Stimulated activated CD4-positive, alpha-beta T cell treated with anti-CD3 and anti-CD28 coated beads, Interleukin-15, amount 100 ng/mL, for 1 hour (primary cell): ENCODE measurements at places on chromosomes 12 and 14.

GRCh38 chr14:85616386-85616885, 86.5 kb downstream of the FLRT2 start:
- no peak for DNase-seq

DNA sequence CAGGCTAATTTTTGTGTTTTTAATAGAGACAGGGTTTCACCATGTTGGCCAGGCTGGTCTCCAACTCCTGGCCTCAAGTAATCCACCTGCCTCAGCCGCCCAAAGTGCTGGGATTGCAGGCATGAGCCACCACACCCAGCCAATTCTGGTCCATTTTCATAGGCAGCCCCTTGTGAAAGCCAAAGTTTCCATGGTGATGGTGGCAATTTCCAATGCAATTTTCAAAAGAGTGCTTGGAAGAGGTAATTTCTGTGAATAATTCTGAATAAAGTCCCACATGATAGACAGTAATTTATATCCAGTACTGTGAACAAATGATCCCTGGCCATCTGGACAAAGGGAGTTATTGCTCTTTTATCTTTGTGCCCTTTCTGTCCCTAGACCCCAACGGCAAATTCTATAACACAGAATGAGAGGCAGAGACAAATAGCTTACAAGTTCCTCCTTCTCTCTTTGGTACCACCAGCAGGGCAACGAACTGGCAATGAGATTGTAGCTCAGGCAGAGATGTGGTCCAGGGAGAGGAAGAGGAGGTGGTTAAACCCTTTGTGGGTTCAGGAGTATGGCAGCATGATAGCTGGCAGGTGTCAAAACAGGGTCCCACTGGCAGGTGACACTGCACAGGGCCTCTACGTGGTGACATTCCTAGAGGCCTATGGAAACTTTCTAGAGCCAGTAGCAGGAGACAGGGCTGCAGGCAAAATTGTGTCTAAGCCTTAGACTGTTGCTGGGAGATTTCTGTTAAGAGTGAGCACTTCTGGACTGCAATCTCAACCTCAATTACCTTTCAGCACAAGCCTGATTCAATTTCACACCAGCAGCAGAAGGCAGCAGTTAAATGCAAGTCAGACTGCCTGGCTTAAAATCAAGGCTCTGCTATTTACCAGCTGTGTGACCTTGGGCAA, 46.5 kb downstream of the NT5DC3 start:
- no peak for DNase-seq

DNA sequence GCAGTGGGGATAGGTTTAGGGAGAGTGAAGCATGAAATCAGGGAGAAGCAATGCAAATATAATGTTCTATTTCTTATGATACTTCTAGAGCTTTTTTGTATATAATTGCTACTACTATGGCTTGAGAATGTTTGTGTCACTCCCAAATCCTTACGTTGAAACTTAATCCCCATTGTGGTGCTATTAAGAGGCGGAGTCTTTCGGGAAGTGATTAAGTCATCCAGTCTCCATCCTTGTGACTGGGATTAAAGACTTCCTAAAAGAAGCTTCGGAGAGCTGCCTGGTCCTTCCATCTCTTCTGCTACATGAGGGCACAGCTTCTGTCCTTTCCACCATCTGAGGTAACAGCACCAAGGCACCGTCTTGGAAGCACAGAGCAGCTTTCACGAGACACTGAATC, 81.2 kb downstream of the COX16 start:
- DNase-seq: no peak

GRCh38 chr12:94571556-94571955, 78.8 kb downstream of the TMCC3 start:
- DNase-seq: no peak

GRCh38 chr12:16238661-16239060, 38.8 kb downstream of the SLC15A5 start:
- no peak for DNase-seq

- DNase-seq: no peak
Measured at GRCh38 chr14:61608245-61609165, 86.8 kb upstream of the HIF1A start.

- no peak for DNase-seq
Measured at GRCh38 chr12:130347588-130347987, 9.9 kb downstream of the PIWIL1 start.

DNA sequence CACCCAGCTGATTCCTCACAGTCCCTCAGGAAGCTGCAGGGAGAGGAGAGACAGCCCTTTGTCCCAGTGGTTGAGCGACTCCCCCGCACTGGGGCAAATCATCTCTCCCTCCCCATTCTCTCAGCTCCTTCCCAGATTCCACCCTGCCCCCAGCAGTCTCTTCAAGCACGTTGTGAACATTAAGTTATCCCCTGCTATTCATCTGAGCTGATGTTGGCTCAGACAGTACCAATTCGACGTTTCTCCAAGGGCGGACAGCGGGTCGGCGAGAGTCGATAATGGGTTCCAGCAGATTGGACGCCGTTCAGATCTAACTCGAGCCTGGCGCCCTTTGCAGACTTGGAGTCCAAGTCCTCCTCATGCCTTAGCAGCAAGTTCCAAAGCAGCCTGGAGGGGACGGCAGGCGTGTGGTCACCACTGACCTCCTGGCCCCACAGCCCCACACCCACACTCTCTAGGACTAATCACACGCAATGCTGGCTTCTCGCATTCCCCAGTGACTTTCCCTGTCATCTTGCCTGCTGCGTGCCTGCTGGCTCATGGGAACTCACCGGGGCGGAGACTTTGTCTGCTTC, 245.9 kb downstream of the CHST11 start:
- no peak for DNase-seq

DNA sequence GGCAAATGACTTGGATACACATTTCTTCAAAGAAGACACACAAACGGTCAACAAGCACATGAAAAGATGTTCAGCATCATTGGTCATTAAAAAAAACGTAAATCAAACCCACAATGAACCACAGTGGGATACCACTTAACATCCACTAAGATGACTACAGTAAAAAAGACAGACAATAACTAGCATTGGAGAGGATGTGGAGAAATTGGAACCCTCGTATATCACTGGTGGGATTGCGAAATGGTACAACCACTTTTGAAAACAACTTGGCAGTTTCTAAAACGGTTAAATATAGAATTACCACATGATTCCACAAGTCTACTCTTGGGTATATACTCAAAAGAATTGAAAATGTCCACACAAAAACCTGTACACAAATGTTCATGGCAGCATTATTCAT, 25.2 kb upstream of the PPFIBP1 start:
- no peak for DNase-seq

GRCh38 chr14:61569308-61569707, 126.0 kb upstream of the HIF1A start:
- DNase-seq: no peak

DNA sequence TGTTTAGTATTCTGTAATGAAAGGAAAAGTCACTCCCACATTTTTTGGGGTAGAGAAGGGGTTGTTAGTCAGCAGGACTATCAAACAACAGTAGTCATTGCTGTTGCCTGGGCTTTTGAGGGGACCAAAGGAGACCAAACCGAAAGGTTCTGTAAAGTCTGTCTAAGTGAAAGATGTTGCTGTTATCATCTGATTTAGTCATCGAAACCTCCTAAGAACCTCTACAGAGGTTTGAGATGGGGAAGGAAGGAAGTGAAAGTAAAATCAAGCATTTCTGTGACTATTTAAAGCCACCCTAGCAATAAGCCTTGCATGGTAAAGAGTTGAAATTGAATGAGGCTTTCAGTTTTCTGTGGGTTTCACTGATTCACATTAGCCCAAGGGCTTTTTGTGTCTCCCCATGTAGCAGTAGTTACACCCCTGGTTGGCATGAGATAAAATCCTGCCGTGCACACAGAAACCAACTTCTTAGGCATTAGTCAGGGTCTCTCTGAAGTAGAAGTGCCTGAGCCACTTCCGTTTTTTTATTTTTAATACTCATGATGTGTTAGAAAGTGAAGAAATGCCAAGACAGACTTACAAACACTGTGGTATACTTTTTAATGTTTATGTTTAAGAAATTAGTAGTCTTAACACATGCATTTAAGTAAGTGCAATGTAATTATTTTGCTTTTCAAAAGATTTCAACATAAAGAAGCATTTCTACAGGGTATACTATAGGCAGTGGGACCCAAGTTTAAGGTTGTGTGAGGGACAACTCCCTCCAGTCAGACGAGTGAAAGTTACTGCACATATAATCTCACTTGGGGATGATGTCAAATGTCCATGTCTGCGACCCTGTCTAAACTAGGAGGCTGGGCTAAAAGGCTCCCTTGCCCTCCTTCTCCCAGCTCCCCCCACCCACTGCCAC, 50.4 kb downstream of the DYRK2 start:
- DNase-seq: no peak
